ENCODE measurements at places on chromosomes 3 and 15. TPM values are rescaled to one million over a fixed set of nuclear protein-coding genes. Genes with fewer than 3 reads are reported as not detected.

DNA sequence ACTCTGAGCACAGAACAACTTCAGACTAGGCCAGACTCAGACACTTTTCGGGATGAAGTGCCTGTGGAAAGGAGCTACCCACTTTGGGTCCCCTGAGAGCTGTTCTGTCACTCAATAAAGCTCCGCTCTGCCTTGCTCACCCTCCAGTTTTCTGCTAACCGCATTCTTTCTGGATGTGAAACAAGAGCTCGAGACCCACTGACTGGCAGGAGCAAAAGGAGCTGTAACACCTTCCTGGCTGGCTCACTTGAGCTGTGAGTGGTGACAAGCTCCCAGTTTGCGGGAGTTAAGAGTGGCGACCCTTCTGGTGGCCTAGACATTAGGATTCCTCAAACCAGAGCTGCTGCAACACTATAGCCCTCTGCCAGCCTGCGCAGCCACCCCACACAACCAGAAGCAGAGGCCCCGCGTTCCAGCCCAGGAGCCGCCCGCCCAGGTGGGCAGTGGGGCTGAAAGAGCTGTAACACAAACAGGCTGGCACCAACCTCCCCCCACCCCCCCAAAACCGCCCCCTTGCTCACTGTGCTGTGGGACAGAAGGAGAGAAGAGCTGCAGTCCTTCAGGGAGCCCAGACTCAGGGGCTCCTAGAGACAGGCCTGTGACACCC is 1178.1 kb upstream of the GBE1 start:
- H3K27ac ChIP-seq = no peak overlapping the region
- no peaks in the 10 kb centered on the region for H3K4me1 ChIP-seq
- no peak overlapping the region for H3K4me3 ChIP-seq
- peak; percentile 11 for DNase-seq
- H3K27me3 ChIP-seq = no peaks in the 10 kb centered on the region
- H3K36me3 ChIP-seq = no peaks in the 10 kb centered on the region

DNA sequence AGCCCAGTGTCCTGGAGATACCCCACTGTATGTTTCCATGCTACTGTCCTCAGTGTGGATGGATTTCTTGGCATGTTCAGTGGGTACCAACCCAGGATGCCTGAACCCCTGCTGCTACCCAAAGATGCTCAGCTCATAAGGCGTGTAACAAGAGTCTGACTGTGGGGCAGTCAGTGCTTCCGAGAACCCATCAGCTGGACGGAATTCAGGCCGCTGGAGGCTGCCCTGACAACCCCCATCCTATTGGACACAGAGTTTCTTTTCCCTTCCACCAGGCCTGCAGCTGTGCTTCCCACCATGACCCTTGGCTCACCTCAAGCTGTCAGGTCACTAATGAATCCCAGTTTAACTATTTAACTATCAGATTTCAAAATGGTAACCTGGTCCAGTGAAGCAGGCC is 224.1 kb upstream of the FEZF2 start:
- no peaks in the 10 kb centered on the region for H3K36me3 ChIP-seq
- no peak for DNase-seq
- H3K4me3 ChIP-seq = no peak overlapping the region
- no peaks in the 10 kb centered on the region for H3K4me1 ChIP-seq
- H3K27me3 ChIP-seq = no peaks in the 10 kb centered on the region

GRCh38 chr3:52032702-52033408 is 23.5 kb downstream of the DUSP7 start:
- H3K36me3 ChIP-seq = no peaks in the 10 kb centered on the region
- no peak overlapping the region for H3K4me3 ChIP-seq
- DNase-seq = no peak
- no peaks in the 10 kb centered on the region for H3K27me3 ChIP-seq

CAND2 gene
- total RNA-seq = 53.4 TPM

TRIM59 gene
- 0.20 TPM for total RNA-seq

Data from heart left ventricle (tissue), 16 donors.